ENCODE measurements at places on chromosomes 5 and 9.

GRCh38 chr9:77663754-77664153 lies 15.6 kb upstream of the GNA14 start:
- DNase-seq: no peak

DNA sequence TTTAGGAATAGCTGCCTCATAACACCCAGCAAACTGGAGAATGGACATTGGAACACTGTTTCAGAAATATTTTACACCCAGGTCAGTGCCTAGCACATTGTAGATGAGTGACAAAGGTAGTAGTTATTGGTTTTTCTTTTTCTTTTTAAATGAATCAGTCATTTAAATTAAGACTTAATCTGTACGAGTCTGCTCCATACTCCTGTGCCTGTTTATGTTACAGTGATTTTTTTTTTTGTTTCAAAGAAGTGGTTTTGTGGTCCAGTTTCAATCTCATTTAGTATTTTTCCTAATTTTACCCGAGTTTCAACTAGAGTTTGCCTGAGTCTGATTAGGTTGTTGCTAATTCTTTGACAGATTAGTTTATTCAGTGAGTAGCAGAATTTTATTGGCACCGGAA lies 16.2 kb downstream of the LMNB1 start:
- no peak for DNase-seq

- no peak for DNase-seq
Measured at GRCh38 chr5:53035868-53036381, 46.8 kb downstream of the ITGA2 start.

- no peak for DNase-seq
Measured at GRCh38 chr5:133391354-133392136, 220.8 kb downstream of the FSTL4 start.

GRCh38 chr9:119707228-119707845 lies 338.1 kb upstream of the BRINP1 start:
- DNase-seq: no peak

DNA sequence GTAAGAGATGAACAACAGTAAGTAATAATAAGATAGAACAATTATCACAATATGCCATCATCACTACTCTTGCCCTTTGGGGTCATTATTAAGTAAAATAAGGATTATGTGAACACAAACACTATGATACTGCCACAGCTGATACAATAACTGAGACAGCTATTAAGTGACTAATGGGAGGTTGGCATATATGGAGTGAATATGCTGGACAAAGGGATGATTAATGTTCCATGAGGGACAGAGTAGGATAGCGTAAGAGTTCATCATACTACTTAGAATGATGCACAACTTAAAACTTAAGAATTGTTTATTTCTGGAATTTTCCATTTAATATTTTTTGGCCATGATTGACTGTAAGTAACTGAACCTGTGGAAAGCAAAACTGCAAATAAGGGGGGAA lies 16.6 kb downstream of the POU5F2 start:
- DNase-seq: no peak

GRCh38 chr9:94656200-94656599 lies 16.9 kb upstream of the FBP1 start:
- DNase-seq: no peak

DNA sequence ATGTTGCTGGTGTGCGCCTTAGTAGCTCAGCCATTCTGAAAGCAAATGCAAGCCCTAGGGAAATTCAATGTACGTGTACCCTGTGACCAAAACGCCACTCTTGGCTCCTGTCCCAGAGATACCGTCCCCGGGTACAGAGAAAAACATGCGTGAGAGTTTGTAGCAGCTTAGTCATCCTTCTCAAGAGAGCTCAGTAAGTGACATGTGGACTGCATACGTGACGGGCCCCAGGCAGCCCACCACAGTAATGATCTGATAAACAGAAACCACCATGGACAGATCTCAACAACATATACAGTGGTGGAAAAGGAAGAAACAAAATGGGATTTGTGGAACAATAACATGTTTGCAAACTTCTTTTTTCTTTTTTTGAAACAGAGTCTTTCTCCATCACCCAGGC lies 45.1 kb downstream of the S1PR3 start:
- no peak for DNase-seq

Measured in NCI-H1092 (cell line).